Psoas muscle (tissue), 8 donors: ENCODE measurements at places on chromosomes 5 and 9. TPM values are rescaled to one million over a fixed set of nuclear protein-coding genes. Genes with fewer than 3 reads are reported as not detected.
A peak's percentile ranks its signal among the peaks of the same experiment; 100 is the strongest.

DNA sequence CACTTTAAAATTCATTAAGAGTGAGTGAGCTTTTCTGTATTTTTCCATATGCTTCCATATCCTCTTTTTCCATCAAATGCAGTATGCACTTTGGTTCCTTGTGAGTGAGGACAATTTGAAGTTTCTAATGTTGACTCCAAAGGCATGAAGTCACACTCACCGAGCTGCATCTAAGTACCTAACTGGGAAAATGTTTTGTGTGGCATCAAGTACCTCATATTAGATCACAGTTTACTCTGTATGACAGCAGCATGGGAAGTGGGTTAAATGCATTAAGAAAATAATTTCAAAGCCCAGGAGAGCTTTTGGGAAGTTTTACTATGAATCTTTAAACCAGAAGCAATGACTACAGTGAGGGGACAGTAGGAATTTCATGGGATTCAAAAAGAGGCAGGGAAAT, 207.0 kb downstream of the EFNA5 start:
- no peak for DNase-seq

DNA sequence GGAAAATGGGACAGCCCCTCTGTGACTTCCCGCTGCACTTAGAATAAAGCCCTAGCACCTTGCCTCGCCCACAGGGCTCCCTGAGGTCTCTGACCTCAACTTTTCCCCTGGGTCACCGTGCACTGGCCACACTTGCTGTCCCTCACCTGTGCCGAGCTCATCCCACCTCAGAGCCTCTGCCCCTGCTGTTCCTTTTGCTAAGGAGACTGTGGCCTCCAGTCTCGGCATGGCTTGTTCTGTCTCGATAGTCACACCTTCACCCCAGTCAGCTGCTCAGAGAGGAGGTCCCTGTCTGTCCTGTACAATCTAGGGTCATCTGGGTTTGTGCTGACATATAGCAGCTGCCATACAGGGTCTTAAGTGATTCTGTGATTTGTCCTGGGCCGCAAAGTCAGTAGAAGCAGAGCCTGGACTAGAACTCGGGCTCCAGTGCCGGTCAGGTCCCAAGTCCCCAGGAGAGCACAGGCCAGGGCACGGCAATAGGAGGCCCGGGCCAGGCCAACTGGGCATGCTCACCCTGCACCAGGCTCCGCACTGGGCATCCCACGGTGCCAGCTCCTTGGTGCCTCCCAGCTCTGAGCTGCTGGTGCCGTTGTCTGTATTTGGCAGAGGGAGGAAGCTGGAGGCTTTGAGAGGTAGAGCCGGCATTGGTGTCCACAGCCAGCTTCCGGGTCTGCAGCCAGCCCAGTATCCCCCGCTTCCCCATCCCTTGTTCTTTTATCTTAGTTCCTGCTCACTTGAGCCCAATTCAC, 35.2 kb downstream of the NCS1 start:
- DNase-seq = no peak

DNA sequence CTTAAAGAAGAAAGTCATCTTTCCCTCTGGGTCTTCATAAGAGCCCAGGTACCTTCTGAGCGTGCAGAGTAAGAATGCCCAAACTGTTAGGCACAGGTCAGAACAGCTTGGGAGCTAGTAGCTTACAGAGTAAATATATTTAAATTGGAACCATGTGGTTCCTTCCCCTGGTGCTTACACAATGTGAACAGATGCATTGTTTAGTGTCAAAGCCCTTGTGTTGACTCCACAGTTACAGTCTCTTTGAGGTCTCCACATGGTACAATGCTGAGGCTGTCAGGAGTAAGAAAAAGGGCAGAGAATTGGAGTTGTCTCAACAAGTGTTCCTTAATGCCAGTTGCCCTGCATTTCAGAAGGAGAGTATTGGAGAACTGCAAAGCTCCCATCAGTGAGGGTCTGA, 188.5 kb downstream of the PAPPA start:
- no peak for DNase-seq

GRCh38 chr9:94800424-94801117, 74.1 kb downstream of the AOPEP start:
- no peak for DNase-seq

GRCh38 chr9:29078063-29078666, 1504.9 kb upstream of the C9orf72 start:
- no peak for DNase-seq

DNA sequence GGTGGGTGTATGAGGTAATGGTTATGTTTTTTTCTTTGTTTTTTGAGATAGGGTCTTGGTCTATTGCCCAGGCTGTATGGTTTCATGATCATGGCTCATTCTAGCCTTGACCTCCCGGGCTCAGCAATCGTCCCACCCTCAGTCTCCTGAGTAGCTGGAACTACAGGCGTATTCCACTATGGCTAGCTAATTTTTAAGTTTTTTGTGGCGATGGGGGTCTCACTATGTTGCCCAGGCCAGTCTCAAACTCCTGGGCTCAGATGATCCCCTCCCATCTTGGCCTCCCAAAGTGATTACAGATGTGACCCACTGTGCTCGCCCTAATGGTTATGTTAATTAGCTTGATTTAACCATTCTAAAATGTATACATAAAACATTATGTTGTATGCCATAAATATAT, 5.6 kb downstream of the CNTLN start:
- DNase-seq = no peak

DNA sequence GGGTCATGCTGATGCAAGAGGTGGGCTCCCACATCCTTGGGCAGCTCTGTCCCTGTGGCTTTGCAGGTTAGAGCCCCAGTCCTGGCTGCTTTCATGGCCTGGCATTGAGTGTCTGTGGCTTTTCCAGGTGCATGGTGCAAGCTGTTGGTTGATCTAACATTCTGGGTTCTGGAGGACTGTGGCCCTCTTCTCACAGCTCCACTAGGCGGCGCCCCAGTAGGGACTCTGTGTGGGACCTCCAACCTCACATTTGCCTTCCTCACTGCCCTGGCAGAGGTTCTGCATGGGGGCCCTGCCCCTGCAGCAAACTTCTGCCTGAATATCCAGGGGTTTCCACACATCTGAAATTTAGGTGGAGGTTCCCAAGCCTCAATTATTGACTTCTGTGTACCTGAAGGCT, 150.1 kb downstream of the NNT start:
- DNase-seq = no peak

DNA sequence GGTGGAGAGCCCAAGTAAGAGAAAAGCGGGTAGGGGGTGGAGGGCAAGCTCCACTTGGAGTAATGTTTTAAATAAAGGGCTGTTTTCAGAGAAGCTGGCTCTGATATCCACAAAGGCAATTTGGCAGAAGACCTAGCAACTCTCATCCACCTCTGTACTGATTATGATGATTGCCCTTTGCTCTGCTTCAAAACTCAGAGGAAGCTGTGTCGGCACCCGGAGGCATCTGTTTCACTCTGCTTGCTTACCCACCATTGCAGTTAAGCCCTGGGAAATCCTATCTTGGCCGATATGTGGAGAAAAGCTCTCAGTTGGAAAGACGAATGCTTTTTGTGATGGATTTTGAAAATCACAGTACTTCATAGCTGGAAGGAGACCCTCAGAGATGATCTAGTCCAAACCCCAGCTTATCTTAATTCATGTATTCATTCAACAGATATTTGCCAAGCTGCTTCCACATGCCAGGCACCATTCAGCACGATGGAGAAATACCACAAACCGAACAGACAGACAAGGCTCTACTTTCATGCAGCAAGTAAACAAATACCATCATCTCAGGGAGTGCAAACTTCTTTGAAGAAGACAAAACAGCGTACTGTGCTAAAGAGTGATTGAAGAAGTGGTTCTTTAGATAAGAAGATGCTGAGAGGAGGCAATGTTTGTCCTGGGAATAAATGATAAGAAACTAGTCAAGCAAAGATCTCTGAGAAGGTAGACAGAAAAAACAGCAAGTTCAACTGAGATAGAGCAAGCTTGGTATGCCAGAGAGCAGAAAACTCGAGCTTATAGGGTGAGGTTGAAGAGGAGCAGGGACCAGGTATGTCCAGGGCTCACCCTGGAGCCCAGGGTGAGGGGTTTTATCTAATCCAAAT, 140.4 kb upstream of the SPDL1 start:
- DNase-seq = no peak

- DNase-seq = no peak
Measured at GRCh38 chr9:111282845-111283244, 47.2 kb downstream of the OR2K2 start.

DNA sequence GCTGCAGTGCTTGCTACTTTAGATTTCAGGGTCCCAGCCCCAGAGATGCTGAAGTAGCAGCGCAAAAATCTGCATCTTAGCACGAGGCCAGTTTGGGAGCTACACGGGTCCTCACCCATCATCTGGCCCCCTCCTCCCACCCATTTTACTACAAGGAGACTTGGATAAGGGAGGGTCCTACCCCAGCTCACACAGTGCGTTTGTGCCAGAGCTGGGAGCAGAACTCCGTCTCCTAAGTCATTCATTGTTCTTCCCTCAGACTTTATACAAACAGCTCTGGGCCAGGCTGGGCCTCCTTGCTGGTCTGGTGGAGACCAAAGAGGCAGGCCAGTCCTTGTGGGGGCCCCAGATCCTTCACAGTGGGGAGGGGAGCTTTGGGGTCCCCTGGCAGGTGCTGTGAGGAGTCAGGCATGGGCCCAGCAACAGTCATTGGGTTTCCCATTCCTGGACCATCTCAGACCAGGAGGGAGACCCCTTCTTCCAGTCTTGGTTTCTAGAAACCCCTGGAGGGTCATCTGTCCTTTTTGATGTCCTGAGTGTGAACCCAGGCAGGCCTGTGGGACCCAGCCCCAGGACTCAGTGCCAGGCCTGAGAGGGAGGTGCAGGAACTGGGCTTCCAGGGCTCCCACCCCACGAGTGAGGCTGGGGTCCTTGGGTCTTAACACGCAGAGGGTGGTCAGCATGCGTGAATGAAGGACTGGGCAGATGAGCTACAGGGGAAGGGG, 2.3 kb upstream of the IL17B start:
- no peak for DNase-seq

DNA sequence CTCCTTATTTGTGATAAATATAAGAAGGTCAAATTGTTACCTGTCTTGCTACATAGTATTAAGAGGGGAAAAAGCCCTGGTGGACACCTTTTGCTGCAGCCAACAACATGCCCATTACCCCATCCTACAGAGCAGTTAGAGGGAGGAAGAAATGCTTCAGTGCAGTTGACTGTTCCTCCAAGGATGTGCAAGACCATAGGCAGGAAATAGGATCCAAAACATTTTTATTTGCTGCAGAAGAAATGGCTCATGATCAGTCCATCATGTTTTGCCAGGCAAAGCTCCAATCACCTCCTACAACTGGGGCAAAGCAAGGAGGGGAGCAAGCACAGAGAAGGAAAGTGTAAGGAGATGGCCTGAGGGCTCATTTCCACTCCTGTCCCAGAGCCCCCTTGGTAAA, 399.1 kb upstream of the PIK3R1 start:
- no peak for DNase-seq

GRCh38 chr9:105357937-105358336, 89.9 kb upstream of the FSD1L start:
- DNase-seq = no peak

DNA sequence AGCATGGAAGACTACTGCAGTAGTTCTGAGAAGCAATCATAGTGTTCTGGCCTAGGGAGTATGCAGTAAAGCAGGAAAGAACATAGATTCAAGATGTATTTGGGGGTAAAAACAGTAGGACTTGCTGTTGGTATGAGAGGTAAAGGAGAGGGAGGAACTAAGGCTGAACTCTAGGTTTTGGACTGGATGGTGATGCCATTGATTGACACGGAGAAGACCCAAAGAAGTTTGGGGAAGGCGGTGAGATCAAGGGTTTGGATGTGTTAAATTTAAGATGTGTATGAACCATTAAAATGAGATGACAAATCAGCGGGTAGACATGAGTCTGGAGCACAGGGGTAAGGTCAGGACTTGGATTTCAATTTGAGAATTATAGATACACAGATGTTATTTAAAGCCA, 2.0 kb upstream of the CDC37L1 start:
- no peak for DNase-seq

- DNase-seq = no peak
Measured at GRCh38 chr5:90941002-90941720, 382.6 kb downstream of the ADGRV1 start.

DNA sequence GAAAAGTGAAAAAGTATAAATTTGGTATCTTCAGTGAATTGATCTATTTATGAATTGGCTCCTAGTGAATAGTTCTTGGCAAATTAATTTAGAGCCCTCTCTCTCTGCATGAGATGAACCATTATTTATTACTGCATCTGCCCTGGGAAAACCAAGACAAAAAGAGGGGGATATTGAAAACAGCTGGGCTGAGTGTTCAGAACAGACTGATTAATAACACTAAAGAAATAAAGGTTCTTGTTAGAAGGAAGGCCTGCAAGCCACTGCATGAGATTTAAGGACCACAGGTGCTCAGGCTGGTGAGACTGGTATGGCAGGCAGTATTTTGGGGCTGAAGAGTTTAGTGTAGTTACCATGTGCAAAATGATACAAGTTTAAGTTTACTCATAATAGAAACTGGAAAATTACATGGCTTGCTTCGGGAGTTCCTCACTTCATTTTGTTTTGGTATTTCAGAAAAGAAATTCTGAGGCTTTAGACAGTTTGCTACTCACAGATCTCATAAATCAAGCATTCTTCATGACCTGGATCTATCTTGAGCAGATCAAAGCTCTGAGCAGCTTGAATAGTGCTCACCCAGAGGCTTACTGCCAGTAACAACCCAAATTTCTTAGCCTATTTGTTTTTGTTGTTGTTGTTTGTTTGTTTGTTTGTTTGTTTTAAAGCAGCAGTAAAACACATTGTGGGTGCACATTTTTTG, 56.1 kb downstream of the KIAA1958 start:
- DNase-seq = no peak

GRCh38 chr9:125405938-125406809, 144.5 kb downstream of the GAPVD1 start:
- no peak for DNase-seq

- DNase-seq = peak; percentile 28
Measured at GRCh38 chr9:133973791-133974630, 18.1 kb downstream of the VAV2 start.

- no peak for DNase-seq
Measured at GRCh38 chr9:113578882-113579282, 115.4 kb downstream of the RGS3 start.

- no peak for DNase-seq
Measured at GRCh38 chr9:81460693-81461092, 228.7 kb downstream of the TLE1 start.

DNA sequence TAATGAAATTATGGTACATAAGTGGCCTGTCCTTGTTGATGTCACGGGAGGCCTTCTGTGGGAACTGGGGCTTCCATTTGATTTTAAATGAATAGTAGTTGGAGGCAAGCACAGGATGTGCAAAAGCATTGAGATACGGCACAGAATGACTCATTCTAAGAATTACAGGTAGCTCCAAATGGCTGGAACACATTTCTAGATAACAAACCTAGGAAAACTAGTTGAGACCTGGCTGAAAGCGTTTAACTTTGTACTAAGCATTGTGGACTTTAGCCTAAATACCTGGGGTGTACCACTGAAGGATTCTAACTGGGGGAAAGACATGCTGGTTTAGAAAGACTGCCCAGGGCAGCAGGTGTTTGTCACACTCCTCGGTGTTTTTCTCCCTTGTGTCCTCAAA, 9.4 kb downstream of the SKP2 start:
- no peak for DNase-seq

The RNF44 gene
- 17.2 TPM for total RNA-seq

The RCL1 gene
- 16.0 TPM for total RNA-seq

The FGF1 gene
- 7.1 TPM for total RNA-seq

The GNA14 gene
- 0.46 TPM for total RNA-seq

The CCDC152 gene
- 0.34 TPM for total RNA-seq

The FAXDC2 gene
- total RNA-seq = 11.0 TPM

The SHC3 gene
- 0.71 TPM for total RNA-seq

The QRFP gene
- not detected for total RNA-seq
